ENCODE measurements at places on chromosomes 12 and 14. TPM values are rescaled to one million over a fixed set of nuclear protein-coding genes. Genes with fewer than 3 reads are reported as not detected.

The KRT78 gene
- not detected for polyA plus RNA-seq

The NUAK1 gene
- 6.5 TPM for polyA plus RNA-seq

The LRRC43 gene
- polyA plus RNA-seq, result 3.3 TPM

The SERPINA3 gene
- polyA plus RNA-seq, result 1.1 TPM

The TMEM253 gene
- 0.80 TPM for polyA plus RNA-seq

The PLXNC1 gene
- polyA plus RNA-seq, result 10.7 TPM

The PTPN21 gene
- polyA plus RNA-seq, result 29.7 TPM

The COX8C gene
- not detected for polyA plus RNA-seq

The CCNB1IP1 gene
- polyA plus RNA-seq, result 118 TPM

The MMP19 gene
- 11.2 TPM for polyA plus RNA-seq

The ASB2 gene
- polyA plus RNA-seq, result 2.5 TPM

The HPD gene
- polyA plus RNA-seq, result not detected

The MSRB3 gene
- polyA plus RNA-seq, result 21.7 TPM

The FGD6 gene
- polyA plus RNA-seq, result 14.9 TPM

The P2RX7 gene
- polyA plus RNA-seq, result 1.5 TPM

The RDH5 gene
- 11.1 TPM for polyA plus RNA-seq

- H3K27me3 ChIP-seq, result no peaks in the 10 kb centered on the region
- peaks cover 47% of the 10 kb centered on the region for H3K36me3 ChIP-seq
- peak overlapping the region; percentile 83 for H3K4me3 ChIP-seq
- H3K27ac ChIP-seq, result peak overlapping the region; percentile 67
Observed at GRCh38 chr14:77707355-77707723, 484 bp downstream of the ALKBH1 start.

DNA sequence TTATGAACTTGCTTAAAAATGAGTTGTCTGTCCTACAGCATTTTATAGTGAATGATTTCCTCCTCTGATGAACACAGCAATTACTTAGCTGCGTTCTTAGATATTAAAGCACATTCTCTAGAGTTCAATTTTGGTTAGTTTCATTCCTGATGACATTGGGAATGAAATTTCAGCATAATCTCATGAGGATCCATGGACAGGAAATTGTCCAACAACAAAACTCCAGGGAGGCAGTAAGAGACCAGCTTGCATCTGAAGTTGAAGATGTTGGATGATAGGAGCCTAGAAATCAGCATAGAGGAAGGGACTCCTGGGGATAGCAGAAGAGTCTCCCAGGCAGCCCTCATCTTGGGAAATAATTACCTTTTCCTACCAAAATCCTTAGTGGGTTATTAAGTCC is 128.7 kb upstream of the RAP1B start:
- H3K4me3 ChIP-seq, result no peak overlapping the region
- no peak overlapping the region for H3K27ac ChIP-seq
- H3K36me3 ChIP-seq, result no peaks in the 10 kb centered on the region
- no peaks in the 10 kb centered on the region for H3K4me1 ChIP-seq
- H3K27me3 ChIP-seq, result no peaks in the 10 kb centered on the region
- DNase-seq, result no peak

GRCh38 chr14:101577221-101577909 is 16.1 kb downstream of the DIO3 start:
- no peaks in the 10 kb centered on the region for H3K4me1 ChIP-seq
- peaks cover 18% of the 10 kb centered on the region for H3K27me3 ChIP-seq
- DNase-seq, result no peak
- H3K27ac ChIP-seq, result no peak overlapping the region
- no peaks in the 10 kb centered on the region for H3K36me3 ChIP-seq

- no peaks in the 10 kb centered on the region for H3K36me3 ChIP-seq
- H3K4me1 ChIP-seq, result peaks cover 3% of the 10 kb centered on the region
Observed at GRCh38 chr14:94042433-94043091, 16.4 kb downstream of the OTUB2 start.

DNA sequence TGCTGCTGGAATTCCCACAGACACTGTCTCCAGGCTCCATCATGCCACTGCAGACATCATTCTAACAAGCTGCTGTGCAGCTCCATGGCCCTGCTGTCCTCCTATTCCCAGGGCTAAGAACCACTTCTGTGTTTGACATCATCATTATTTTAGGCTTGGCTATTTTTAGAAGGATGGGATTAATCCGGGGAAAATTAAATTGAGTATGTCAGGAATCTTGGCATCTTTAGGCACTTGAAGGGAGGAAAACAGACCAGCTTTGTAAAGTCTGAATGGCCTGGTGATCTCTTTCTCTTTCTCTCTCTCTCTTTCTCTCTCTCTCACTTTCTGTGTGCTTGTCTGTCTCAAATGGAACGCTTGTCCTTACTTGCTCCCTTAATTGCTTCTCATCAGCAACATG is 568.3 kb upstream of the FLRT2 start:
- H3K4me1 ChIP-seq, result no peaks in the 10 kb centered on the region
- H3K27ac ChIP-seq, result no peak overlapping the region
- H3K36me3 ChIP-seq, result no peaks in the 10 kb centered on the region
- no peak overlapping the region for H3K4me3 ChIP-seq
- no peaks in the 10 kb centered on the region for H3K27me3 ChIP-seq

GRCh38 chr12:82593143-82593542 is 93.6 kb upstream of the TMTC2 start:
- no peak overlapping the region for H3K27ac ChIP-seq
- no peaks in the 10 kb centered on the region for H3K36me3 ChIP-seq
- H3K27me3 ChIP-seq, result no peaks in the 10 kb centered on the region
- H3K4me3 ChIP-seq, result no peak overlapping the region

- H3K36me3 ChIP-seq, result no peaks in the 10 kb centered on the region
- no peaks in the 10 kb centered on the region for H3K27me3 ChIP-seq
- no peaks in the 10 kb centered on the region for H3K4me1 ChIP-seq
Observed at GRCh38 chr12:83122623-83122934, 435.9 kb downstream of the TMTC2 start.

GRCh38 chr14:21933681-21934080 is 260.1 kb upstream of the OR4E1 start:
- H3K27me3 ChIP-seq, result no peaks in the 10 kb centered on the region
- no peak overlapping the region for H3K4me3 ChIP-seq
- no peak for DNase-seq

GRCh38 chr12:122895704-122896636 is at the start of gene VPS37B:
TSS of gene VPS37B (minus strand) at chr12:122896124. CDS start at chr12:122896062, 62 bp downstream.
- peaks cover 23% of the 10 kb centered on the region for H3K4me1 ChIP-seq
- no peaks in the 10 kb centered on the region for H3K27me3 ChIP-seq
- peak; percentile 92 for DNase-seq
- no peaks in the 10 kb centered on the region for H3K36me3 ChIP-seq

GRCh38 chr14:104142946-104143470 is 4.6 kb downstream of the KIF26A start:
- H3K4me3 ChIP-seq, result no peak overlapping the region
- no peaks in the 10 kb centered on the region for H3K36me3 ChIP-seq
- H3K27ac ChIP-seq, result no peak overlapping the region
- H3K4me1 ChIP-seq, result peaks cover 3% of the 10 kb centered on the region
- peaks cover 27% of the 10 kb centered on the region for H3K27me3 ChIP-seq

DNA sequence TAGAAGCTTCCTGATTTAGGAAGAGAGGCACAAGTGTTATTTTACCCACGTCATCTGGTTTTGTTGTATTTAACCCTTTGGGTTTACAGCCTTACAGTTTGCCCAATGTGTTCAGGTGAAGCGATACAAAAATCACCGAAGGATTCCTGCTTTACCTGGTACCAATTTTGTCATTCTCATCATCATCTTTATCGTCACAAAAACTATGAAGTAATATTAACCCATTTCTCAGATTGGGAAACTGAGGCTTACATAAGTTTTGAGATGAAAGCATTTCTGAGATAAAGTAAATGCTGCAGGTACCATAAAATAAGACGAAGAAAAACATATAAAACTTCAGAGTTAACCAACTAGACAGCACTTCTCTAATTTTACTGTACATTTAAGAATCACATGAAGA is 370.6 kb upstream of the OR4E1 start:
- no peaks in the 10 kb centered on the region for H3K4me1 ChIP-seq
- H3K27ac ChIP-seq, result no peak overlapping the region

DNA sequence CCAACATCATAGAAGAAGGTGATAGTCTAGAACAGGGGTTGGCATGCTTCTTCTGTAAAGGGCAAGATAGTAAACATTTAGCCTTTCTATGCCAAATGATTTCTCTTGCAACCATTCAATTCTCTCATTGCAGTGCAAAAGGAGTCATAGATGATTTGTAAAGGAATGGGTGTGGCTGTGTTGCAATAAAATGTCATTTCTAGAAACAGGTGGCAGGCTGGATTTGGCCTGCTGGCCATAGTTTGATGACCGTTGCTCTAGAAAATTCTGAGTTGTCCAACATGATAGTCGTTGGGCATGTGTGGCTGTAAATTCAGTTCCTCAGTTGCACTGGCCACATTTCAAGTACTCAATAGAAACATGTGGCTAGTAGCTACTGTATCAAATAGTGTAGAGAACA is 21.7 kb downstream of the SMCO2 start:
- H3K36me3 ChIP-seq, result no peaks in the 10 kb centered on the region
- H3K4me1 ChIP-seq, result no peaks in the 10 kb centered on the region
- no peaks in the 10 kb centered on the region for H3K27me3 ChIP-seq
- H3K4me3 ChIP-seq, result no peak overlapping the region

DNA sequence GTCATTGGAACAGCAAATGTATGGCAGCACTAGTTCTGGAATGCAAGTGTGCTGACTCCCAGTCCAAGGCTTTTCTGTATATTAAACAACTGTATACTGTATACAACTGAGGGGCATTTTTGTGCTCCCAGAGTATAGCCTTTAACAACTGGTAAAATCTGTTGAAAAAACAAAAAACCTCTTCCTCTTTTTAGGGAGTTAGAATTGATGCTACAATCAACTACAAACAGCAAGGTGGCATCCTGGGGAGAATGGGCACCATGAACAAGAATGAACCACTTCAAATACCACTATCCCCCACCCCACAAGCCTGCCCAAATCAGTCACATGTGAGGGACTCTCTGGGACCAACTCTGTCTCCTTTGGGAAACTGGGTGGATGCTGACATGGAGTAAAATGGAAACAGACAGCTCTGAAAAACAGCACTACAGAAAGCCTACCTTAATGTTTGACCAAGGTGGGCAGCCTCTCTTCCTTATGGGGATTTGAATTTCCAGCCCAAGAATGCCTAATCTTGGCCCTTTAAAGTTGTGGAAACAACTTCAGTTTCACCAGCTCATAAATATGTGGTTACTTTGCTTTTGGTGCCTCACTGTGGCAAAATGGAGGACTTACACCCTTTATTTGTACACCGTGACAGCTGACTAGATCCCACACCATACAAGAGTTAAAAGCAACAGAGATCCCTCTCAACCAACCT is 7.5 kb downstream of the VTI1B start:
- peak; percentile 24 for DNase-seq
- H3K27ac ChIP-seq, result no peak overlapping the region
- no peak overlapping the region for H3K4me3 ChIP-seq

DNA sequence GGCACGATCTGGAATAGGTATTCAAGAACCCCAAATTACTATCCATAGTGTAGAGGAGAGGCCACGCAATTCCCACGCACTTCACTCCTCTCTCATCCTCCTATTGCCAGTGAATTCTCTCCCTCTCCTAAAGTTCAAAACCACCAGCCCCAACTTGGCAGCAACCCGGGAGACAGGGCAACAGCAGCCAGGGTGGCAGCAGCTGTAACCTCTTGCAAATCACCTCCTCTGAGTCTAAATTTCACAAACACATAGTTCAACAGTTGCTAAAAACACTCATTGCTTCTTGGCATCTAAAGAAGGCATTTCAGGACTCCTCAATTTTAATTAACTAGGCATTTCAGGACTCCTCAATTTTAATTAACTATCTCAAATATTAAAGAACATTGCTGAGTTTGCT is 37.7 kb upstream of the MANSC4 start:
- no peaks in the 10 kb centered on the region for H3K36me3 ChIP-seq
- H3K27me3 ChIP-seq, result no peaks in the 10 kb centered on the region
- peaks cover 6% of the 10 kb centered on the region for H3K4me1 ChIP-seq
- DNase-seq, result no peak
- H3K4me3 ChIP-seq, result no peak overlapping the region

- peak overlapping the region; percentile 71 for H3K27ac ChIP-seq
- H3K27me3 ChIP-seq, result no peaks in the 10 kb centered on the region
- no peaks in the 10 kb centered on the region for H3K36me3 ChIP-seq
- H3K4me3 ChIP-seq, result no peak overlapping the region
- H3K4me1 ChIP-seq, result peaks cover 29% of the 10 kb centered on the region
Observed at GRCh38 chr12:92899386-92900001, 29.6 kb downstream of the EEA1 start.

DNA sequence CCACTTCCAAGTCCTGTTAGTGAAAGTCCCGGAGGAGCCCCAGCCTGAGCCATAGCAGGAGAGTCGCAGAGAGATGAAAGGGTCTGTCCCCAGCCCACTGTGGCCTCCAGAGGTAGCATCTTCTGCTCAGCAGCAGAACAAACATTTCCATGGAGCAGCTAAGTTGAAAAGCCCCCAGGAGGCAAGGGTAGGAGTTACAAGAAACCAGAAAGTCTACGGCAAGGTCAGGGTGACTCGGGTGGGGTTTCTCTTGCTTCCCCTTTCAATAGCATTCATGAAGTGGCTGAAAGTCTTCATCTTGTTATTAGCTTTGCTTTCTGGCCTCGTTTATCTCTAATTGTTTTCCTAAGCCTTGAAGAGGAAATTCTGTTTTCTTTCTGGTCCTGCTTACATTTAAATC is 151.2 kb upstream of the DIO3 start:
- DNase-seq, result no peak
- H3K4me1 ChIP-seq, result no peaks in the 10 kb centered on the region
- H3K36me3 ChIP-seq, result no peaks in the 10 kb centered on the region

DNA sequence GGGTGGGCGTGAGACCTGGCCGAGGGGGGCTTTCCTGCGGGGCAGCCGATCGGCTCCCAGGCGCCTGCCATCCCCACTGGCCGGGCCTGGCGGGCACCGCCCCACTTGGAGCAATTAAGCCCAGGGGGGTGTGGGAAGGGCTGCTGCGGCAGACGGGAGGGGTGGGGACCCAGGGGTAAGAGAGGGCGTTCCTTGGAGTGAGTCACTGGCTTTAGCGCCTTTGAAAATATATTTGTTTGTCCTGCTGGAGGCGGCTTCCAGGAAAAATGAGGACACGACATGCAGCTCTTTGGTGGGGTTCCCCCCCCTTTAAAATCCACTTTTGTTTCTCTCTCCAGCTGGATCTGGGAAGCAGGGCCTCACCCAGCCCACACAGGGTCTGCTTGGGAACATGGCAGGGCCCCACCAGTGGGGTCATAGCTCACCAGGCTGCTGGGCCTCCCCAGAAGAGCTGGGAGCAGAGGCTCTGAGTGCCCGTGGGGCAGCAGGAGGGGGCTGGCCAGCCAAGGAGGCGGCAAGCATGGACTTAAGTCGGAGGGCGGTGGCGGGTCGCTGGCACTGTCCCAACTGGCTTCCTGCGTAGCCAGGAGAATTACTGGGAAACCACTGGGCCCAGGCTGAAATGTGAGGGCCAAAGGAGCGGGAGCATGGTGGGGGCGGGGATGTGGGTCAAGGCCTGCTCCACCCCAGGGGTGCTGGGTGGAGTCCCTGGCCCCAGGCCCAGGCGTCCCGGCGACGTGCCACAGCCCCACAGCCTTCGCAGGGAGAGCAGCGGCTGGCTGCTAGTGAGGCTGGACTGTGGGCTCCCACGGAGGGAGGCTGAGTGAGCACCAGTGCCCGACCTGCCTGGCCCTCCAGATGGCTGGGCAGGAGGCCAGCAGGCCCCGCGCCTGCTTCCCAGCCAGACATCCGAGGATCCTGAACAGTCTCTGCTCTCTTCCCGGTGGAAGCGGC is 128.0 kb downstream of the RFLNA start:
- peaks cover 19% of the 10 kb centered on the region for H3K4me1 ChIP-seq
- H3K4me3 ChIP-seq, result no peak overlapping the region
- H3K27me3 ChIP-seq, result no peaks in the 10 kb centered on the region
- DNase-seq, result peak; percentile 91

GRCh38 chr14:77812028-77812427 is 12.1 kb downstream of the ADCK1 start:
- H3K36me3 ChIP-seq, result no peaks in the 10 kb centered on the region
- DNase-seq, result no peak
- no peak overlapping the region for H3K27ac ChIP-seq
- H3K4me3 ChIP-seq, result no peak overlapping the region
